ENCODE measurements at places on chromosomes 3 and 15. TPM values are rescaled to one million over a fixed set of nuclear protein-coding genes. Genes with fewer than 3 reads are reported as not detected.

The SAMMSON gene
- not detected for total RNA-seq

The SLC28A1 gene
- total RNA-seq, result 2.0 TPM

The BSN gene
- total RNA-seq, result 0.66 TPM

The RPS17 gene
- 675 TPM for total RNA-seq

The ZNF654 gene
- 13.3 TPM for total RNA-seq

The MAGEL2 gene
- not detected for total RNA-seq

Measured in heart right ventricle (tissue), 16 donors.